ENCODE measurements at places on chromosomes 2 and 18.
A peak's percentile ranks its signal among the peaks of the same experiment; 100 is the strongest.

DNA sequence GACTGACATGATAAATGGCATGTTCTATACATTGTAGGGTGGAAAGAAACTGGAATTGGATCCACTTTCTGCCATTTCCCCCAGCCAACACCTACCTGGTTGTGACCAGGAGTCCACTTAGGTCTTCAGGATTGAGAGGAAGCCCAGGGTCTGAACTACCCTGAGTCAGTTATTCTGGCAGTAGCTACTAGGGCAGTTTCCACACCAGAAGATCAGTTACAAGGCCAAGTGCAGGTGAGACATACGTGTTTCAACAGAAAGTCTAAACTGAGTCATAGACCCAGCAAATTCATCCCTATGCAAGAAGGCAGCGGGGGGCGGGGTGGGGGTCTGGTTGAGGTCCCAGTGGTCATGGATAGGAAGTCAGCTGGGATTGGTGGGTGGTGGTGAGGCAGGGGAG is 21.9 kb downstream of the ANTXR1 start:
- DNase-seq = no peak

GRCh38 chr18:78213361-78213994 is 766.1 kb upstream of the SALL3 start:
- DNase-seq = no peak

DNA sequence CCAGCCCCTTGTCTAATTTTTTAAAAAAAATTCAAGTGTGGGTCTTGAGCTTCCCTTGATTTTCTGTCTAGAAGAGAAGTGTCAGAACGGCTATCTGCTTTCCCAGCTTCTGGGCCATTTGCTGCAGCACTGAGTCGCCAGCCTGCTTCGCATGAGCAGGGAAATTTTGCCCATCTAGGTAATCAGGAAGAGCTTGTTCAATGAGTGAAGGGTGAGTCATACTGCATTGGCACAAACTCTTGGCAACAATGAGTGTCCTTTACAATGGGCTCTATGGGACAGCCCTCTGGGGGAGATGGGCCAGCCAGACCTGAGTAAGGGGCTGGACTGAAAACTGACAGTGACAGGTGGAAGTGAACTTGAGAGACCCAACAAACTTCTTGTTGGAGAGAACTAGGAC is 2.4 kb upstream of the RNF144A start:
- peak; percentile 55 for DNase-seq

- DNase-seq = no peak
Measured at GRCh38 chr2:34549710-34550345, 950.7 kb upstream of the FAM98A start.

- no peak for DNase-seq
Measured at GRCh38 chr2:53490659-53491058, 276.9 kb upstream of the CHAC2 start.

GRCh38 chr18:12990641-12990966 is 558 bp upstream of the CEP192 start:
- no peak for DNase-seq

DNA sequence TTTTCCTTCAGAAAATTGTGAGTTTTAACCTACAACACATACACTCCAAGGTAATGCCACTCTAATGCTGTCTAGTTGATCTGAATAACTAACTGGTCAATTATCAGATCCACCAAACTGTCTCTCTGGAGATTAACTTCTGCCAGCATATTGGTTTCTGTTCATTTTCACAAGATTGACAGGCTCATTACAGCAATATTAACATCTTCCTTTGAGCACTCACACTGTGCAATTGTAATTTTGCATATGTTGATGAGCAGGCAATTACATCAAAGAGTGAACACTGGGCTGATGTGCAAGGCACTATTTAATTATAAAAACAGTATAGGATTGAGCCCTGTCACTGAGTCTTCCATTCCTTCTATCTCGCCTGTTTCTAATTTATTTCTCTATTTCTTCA is 197.3 kb downstream of the SLC8A1 start:
- DNase-seq = no peak

DNA sequence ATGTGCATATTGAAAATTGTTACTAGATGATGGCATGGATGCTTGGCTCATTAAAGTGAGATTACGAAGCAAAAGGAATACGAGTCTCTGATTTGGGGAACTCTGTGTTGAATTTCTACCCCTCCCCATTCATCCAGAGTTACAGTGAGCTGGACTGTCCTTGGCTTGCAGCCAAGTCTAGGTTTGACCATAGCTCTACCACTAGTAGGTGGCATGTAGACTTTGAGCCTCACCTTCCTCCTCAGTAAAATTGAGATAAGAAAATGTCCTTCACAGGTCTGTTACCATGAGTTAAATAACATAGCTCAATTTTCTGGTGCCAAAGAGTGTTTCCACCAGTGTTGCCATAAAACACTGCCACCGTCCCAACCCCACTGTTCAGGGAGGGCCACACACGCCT is 727.6 kb upstream of the ID2 start:
- DNase-seq = no peak

- no peak for DNase-seq
Measured at GRCh38 chr2:132701810-132702209, 31.8 kb upstream of the LYPD1 start.

GRCh38 chr18:68484241-68484640 is 230.7 kb downstream of the TMX3 start:
- no peak for DNase-seq

GRCh38 chr2:120161190-120161589 is 62.0 kb downstream of the TMEM185B start:
- no peak for DNase-seq

GRCh38 chr2:19536136-19536535 is 177.7 kb upstream of the OSR1 start:
- DNase-seq = no peak

GRCh38 chr2:85840091-85840490 is 48.7 kb downstream of the ST3GAL5 start:
- DNase-seq = no peak

DNA sequence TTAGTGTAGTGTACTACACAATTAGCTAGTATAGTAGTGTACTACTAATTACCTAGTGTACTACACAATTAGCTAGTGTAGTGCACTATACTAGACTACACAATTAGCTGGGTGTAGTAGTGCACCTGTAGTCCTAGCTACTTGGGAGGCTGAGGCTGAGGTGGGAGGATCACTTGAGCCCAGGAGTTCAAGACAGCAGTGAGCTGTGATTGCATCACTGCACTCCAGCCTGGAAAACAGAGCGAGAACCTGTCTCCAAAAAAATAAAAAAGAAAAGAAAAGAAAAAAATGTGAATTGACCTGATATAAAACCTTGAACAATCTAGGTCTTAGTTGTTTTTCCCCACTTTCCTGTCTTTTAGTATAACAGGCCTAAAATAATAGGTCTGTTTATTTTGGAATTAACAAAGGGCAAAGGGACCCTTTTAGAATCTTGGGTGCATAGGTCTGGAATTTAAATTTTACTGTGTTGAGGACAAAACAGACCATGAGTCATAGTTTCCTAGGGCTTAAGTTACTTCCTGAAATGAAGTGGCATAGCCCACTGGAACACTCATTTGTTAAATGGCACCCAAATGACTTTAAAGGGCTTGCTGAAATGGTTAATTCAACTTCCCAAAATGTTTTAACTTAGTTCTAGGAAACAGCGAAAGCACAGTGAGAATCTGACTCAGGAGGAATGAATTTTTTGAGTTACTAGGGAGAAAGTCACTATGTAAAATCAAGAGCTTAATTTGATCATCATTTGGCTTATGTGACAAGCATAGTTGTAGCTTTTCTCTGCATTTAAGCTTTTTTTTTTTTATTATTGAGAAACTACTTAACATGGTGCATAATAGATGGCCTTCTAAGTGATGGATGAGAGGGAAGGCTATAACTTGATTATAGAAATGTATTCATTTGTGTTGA is 50.7 kb upstream of the ARL5A start:
- DNase-seq = peak; percentile 65

- DNase-seq = no peak
Measured at GRCh38 chr2:173751245-173751975, 213.8 kb downstream of the SP3 start.

GRCh38 chr18:13572721-13573120 is 153.6 kb downstream of the FAM210A start:
- no peak for DNase-seq

DNA sequence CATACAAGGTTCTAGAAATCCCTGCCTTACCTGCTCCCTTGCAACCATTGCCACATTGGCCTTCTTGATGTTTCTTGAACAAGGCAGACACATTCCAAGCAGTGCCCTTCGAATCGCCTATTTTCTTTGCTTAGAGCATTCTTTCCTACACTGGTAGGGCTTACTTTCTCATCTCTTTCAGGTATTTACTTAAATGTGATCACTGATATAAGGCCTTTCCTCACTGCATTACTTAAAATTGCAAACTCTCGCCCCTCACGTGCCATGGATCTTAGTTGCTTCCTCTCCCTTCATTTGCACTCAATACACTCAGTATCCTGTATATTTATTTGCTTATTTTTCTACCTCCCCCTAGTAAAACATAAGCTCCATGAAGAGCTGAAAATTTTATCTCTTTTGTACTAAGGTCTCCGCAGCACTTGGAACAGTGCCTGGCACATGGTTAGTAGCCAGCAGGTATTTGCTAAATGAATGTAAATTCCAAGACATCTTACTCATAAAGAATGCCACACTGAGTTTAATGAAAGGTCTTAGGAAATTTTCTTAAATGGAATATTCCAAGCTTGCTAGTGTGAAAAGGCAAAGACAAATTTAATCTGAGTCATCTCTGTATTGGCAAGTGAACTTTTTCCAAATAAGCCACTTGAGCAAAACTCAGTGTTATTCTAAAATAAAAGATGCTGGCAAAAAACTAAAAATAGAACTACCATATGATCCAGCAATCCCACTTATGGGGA is 42.4 kb upstream of the FIGN start:
- no peak for DNase-seq

- no peak for DNase-seq
Measured at GRCh38 chr2:114046373-114046772, 156.5 kb downstream of the ACTR3 start.

GRCh38 chr18:11844436-11844835 is 6.8 kb upstream of the CHMP1B start:
- no peak for DNase-seq

- no peak for DNase-seq
Measured at GRCh38 chr2:197273485-197273884, 37.1 kb downstream of the ANKRD44 start.

DNA sequence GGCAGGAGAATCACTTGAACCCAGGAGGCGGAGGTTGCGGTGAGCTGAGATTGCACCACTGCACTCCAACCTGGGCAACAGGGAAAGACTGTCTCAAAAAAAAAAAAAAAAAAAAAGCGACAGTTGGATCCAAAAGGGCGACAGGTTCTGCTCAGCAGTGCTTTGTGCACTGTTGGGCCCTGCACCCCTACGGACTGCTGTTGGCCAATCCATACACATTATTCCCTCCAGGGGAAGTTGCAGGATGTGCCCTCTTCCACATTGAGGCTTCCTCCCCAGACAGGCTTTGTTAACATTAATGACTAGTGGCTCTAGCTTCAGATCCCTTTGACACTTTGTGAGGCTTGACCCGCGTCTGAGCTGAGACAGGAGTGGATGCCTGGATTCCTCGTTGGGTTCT is 9.4 kb downstream of the NT5DC4 start:
- no peak for DNase-seq

DNA sequence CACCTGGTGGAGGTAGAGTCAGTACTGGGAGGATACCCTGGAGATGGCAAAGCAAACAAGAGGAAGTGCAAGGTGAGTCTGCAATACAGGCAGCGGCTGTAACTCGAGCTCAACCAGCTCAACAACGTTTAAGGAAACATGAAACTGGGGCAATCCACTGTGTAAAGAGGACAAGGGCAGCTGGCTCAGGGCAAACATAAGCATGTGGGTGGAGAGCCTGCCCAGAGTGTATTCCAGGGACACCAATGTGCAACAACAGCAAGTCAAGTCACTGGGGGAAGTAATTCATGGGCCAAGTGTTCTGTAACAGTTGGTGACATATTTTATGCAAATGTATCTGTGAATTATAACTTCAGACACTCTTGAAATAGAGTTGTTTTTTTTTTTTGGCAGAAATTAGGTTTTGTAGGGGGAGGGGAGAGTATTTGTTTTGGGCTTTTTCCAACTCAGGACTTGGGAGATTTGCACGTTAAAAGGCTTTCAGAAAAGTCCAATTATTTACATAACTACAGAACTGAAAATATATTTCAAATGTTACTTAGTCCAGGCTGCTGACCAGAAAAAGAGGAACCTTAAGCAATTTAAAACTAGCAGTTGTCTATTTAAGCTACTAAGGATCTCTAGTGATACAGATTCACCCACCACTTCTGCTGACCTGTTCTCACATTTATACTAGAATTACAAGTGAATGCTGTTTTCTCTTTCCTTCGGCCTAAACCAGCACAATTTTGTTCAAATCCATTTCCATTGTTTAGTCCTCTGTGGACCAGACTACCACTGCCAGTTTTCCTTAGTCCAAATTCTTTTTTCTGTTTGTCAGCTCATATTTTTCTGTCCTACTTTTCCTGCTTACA is 18.6 kb downstream of the NRXN1 start:
- no peak for DNase-seq

- peak; percentile 61 for DNase-seq
Measured at GRCh38 chr18:62281684-62282083, 43.4 kb upstream of the TNFRSF11A start.

- peak; percentile 56 for DNase-seq
Measured at GRCh38 chr2:219178377-219179175, 501 bp downstream of the RETREG2 start.

GRCh38 chr2:109087055-109087663 is 41.8 kb upstream of the SH3RF3 start:
- DNase-seq = no peak

GRCh38 chr2:190879474-190880377 is 895 bp upstream of the GLS start:
- no peak for DNase-seq

GRCh38 chr2:127783101-127783500 is 27.9 kb downstream of the WDR33 start:
- DNase-seq = no peak

DNA sequence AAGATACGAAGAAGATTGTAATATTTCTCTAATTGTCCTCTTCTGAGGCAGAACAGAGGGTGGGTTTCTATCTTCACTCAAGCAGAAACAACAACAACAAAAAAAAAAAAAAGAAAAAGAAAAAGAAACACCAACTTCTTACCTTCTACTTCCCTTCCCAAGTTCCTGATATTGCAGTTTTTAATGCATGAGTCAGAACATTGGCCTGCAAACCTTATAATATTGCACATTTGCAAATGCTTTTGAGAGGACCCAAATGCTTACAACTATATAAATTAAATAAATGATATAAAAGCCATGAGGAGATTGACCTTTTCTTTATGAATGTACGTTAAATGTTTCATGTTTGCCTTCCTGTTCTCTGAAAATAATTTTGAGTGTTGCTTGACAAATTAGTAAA is 37.3 kb downstream of the PAX3 start:
- no peak for DNase-seq

DNA sequence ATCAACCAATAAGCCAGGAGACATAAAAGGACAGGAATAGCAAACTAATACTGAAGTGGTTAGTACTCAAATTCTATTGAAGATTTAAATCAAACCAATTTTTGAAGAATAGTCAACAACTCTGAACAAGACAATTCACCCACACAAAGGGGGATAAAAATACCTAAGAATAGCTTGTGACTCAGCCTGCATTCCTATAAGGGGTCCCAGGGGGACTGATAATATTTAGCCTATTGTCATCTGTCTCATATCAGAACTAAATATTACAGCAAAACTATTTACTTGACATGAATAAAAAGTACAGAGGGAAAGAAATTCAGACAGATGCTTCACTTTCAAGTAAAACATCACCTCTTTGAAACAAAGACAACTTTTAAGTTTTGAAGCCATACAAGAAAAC is 7.7 kb downstream of the ITSN2 start:
- no peak for DNase-seq

GRCh38 chr2:171923206-171923605 is 945 bp downstream of the HAT1 start:
- no peak for DNase-seq

All from activated CD4-positive, alpha-beta T cell treated with anti-CD3 and anti-CD28 coated beads, Interleukin-10, Interleukin-2, amounts not matched to agents 100 ng/mL and 50 ng/mL, durations not matched to agents 16 hours and 8 hours (primary cell).